Adipocyte (in vitro differentiated cells): ENCODE measurements at places on chromosomes 11 and 22.

- DNase-seq, result no peak
These were observed 12.7 kb upstream of the PANX2 start for GRCh38 chr22:50157709-50158375.

DNA sequence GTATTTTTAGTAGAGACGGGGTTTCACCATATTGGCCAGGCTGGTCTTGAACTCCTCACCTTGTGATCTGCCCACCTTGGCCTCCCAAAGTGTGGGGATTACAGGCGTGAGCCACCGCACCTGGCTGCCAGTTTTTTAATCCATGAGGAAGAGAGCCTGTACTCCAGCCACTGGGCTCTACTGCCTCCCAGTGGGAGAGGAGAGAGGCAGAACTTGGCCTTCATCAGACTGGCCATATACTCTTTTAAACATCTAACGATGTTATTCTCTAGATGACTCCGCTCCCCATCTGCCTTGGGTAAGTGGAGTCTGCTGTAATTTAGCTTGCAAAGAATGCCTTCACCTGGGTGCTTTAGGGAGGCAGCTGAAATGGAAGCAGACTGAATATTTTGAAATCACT lies 34.6 kb downstream of the SLC6A5 start:
- no peak for DNase-seq

- no peak for DNase-seq
These were observed 126.1 kb downstream of the DSCAML1 start for GRCh38 chr11:117670924-117671323.

DNA sequence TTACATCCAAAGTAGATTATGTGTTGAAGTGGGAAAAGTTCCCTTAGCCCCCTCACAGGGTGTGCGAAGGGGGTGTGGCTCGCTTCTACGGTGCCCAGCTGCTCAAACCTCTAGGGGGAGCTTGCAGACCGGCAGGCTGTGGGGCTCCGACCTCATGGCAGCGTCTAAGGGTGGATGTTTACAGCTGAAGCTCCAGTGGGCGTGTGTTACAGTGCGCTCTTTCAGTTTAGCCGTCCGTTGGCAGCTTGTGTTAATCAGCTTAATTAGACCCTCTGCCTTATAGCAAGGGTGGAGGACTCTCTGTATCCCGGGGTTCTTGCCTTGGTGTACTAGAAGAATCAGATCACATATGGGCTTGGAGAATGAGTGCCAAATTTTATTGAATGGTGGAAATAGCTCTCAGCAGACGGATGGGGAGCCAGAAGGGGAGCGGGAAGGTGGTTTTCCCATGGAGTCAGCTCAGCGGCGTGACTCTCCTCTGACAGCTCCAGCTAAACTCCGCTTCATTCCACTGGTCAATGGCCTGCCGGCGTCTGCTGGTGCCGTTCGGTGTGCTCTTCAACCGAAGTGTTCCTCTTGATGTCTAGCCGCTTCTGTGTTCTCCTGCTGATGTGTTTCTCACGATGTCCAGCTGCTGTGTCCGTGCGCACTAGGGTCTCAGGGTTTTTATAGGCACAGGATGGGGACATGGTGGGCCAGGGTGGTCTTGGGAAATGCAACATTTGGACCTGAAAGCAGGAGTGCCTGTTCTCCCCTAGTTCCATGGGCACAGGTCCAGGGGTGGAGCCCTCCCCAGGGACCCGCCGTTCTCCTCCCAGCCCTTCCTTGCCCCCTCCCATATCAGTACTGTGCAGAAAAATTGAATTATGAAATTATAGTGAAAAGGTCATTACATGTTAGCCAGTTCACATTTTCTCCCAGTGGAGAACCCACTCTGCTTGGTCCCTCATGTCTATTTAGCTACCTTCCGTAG lies 28.6 kb upstream of the OR10G7 start:
- peak; percentile 57 for DNase-seq

DNA sequence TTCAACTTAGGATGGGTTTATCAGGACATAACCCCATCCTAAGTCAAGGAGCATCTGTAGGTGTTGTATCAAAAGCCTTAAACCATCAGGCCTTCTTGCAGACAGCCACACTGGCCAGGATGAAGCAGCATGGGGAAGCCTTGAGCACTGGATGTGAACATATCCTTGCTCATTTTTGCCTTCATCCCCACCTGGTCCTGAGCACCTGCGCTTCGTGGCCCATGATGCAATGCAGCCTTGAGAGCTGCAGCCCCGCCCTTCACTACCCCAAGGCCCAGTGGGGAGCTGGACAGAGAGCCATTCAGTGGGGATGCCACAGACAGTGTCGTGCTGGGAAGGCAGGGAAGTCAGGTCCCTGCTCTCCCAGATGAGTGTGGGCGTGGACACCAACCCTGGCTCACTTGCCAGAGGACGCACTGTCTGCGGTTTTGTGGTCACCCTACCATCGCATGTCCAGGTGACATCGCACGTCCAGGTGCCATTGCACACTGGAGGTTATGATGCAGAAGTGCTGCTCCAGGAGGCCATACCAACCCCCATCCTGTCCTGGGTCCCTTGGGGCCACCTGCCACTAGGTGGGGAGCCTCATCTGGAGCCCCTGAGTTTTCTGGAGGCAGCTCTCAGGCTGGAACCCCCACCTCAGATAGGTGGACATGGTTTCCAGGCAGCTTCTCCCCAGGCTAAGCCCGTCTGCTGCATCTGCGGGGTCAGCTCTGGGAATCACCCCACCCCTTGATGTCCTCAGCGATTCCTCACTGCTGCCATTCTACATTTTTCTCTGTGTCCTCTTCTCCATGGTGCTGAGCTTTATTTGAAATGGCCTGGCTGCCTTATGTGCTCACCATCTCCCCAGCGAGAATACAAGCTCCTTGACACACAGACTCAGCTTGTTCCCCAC lies 14.4 kb downstream of the GNAZ start:
- no peak for DNase-seq

GRCh38 chr11:124896071-124896750 lies 1.5 kb downstream of the ROBO4 start:
- DNase-seq, result no peak

DNA sequence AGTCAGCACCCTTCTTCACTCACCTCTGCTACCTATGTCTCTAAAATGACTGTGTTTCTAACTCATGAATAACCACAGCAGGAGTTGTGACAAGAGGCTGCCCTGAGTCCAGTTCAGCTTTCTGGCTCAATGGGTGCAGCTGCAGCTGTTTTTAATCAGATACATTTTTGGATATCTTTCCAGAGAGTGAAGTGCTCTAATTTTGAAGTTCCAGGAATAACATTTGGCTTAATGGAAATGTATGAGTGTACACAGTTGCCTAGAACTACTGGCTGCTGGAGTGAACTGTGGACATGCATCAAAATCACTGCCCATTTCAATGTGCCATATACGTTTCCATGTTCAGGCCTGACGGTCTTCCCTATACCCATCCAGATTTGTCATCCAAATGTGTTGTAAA lies 769.5 kb upstream of the ANO3 start:
- peak; percentile 54 for DNase-seq

- DNase-seq, result peak; percentile 82
These were observed 180.9 kb downstream of the KIF18A start for GRCh38 chr11:27926981-27927481.

GRCh38 chr11:16402654-16403447 lies 46.5 kb upstream of the SOX6 start:
- DNase-seq, result no peak

GRCh38 chr22:17797721-17798559 lies 23.7 kb upstream of the BID start:
- no peak for DNase-seq

DNA sequence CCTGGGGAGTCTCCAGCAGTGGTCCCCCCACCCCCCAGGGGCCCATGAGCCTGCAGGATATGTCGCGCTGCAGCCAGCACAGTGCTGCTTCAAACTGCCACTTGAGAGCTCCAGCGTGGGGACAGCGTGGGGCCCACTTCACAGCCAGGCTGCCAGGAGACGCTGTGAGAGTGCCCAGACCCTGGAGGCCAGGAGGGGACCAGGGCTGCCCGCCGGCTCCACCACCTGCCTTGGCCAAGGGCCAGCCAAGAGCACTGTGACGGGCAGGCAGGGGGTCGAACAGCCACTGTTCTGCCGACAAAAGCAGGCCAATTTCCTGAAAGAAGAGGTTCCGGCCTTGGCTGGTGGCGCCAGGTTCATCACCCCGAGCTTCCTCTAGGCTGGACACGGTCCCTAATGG lies 60.2 kb downstream of the FLRT1 start:
- DNase-seq, result no peak

- no peak for DNase-seq
These were observed 59.9 kb downstream of the MPPED1 start for GRCh38 chr22:43471606-43472135.

GRCh38 chr22:44914026-44914721 lies 95.6 kb downstream of the PHF21B start:
- no peak for DNase-seq

DNA sequence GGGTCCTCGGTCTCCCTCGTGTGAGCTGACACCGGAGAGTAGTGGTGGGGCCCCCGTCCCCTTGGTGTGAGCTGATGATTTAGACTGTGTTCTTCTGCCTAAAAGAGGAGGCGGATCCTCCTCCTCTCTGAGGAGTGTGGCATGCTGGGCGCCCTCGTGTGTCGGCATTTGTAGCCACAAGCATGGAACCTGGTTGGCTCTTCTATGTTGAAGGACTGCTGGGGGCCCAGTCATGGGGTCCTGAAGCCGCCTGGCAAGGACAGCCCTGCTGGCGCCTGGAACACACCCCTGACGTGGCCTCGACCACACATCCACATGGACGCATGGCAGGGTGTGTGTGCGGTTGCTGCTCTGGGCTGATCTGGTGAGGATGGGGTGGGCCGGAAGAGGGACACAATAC lies 50.2 kb downstream of the AP2A2 start:
- DNase-seq, result no peak

- no peak for DNase-seq
These were observed 173.3 kb downstream of the PGR start for GRCh38 chr11:100956351-100956750.

- no peak for DNase-seq
These were observed 440 bp upstream of the SLC25A45 start for GRCh38 chr11:65382804-65383368.

DNA sequence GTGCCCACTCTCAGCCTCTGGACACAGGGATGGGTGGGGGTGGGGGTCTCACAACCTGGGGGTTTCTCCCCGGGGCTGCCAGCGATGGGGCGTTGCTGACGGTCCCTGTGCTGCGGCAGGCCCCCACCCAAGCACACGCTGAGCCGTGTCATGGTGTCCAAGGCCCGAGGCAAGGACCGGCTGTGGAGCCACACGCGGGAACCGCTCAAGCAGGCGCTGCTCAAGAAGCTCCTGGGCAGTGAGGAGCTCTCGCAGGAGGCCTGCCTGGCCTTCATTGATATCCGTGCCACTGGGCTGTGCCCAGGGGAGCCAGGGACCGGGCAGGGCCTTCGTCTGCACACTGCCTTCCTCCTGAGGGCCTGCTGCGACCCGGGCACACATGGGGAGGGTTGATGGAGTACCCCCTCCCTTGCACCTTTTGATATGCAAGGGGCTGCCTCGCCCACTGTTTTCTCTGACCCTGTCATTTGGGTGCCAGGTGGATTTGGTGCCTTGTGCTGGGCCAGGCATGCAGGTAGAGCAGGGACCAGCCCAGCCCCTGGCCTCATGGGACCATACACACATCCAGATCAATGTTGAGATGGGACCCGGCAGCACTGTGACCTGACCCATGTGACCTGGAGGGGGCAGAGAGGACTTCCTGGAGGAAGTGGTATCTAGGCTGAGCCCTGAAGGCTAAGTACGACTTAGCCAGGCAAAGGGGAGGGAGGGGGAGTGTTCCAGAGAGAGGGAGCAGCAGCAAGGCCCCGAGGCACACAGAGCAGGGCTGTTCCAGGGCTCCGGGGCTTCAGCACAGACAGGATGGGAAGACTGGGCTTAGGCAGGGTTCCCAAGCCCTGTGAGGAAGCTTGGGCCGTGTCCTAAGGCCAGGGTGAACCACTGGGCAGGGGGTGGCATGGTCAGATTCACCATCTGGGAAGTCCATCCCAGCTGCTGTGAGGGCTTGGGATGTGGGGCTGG lies 75.2 kb downstream of the MYO7A start:
- DNase-seq, result no peak

DNA sequence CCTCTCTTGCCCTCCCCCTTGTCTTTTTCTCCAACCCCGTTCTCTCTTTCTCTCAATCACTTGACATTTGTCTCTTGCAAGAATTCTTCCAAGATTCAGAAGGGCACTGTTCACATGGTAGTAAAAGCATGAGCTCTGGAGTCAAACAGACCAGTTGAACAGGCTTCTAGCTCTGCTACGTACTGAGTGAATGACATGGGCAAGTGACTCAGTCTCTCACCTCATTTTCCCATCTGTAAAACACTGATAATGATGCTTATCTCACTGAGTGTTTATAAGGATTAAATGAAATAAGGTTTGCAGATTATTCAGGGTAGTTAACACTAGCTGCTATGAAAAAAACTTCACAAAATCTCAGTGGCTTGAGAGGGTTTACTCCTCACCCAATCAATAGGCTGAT lies 5.9 kb upstream of the IL10RA start:
- no peak for DNase-seq

DNA sequence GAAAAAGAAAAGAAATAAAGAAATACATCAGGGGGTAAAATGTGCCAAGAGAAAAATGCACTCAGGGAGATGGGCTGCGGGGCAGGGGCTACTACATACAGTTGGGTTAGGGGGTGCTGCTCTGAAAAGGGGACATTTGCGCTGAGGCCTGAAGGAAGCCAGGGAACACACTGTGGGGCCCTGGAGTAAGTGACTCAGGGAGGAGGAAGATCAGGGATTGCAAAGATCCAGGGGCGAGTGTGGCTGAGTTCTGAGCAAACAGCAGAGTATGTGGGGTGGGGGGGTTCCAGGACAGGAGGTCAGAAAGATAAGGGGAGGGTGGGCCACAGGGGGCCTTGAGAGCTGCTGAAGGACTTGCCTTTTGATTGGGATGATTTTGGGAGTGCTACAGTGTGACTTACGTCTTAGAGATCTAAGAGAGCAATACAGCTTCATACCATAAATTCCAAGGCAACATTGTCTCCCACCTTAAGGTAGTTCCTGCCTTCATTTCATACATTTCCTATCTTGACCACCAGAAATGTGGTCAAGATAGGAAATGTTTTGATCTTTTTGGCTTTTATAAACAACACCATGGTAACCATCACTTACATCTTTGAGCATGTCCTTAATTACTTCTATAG lies 5.8 kb downstream of the A4GALT start:
- DNase-seq, result no peak

DNA sequence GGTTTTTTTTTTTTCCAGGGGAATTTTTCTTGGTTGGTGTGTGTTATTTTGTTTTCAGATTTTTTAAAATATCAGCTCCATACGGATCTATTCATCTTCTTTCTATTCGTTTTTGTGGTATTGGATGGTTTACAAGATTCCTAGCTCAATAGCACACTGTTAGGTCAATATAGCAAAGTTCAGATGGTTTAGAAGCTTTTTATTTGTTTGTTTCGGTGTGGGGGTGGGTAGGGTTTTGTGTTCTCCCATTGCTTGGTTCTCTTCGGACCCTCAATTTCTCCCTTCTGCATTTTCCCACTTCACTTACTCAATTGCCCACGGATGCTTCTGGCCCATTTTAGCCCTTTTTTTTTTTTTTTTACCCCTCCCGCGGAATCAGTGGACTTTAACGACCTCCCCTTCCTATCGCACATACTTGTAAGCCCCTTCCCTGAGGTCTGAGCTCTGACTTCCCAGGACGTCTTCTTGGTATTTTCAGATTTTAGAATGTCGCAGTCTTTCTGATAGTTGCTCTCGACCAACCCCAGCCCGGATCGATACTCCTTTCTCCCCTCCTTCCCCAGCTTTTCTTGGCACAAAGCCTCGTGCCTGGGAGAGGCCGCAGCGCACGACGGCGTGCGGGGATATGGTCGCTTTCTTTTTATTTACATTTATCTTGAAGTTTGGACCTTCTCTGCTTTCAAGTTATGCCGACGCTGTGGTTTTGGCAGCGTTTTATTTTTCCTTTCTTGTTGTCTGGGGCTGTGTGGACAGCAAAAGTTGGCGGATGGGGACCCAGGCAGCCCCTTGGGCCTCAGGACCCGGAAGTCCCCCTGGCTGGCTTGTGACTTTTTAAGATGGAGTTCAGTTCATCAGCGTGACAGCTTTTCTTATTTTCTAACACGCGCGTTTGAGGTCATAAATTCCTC lies 4.4 kb upstream of the SPDYC start:
- no peak for DNase-seq
